ENCODE measurements at places on chromosomes 16 and 17.

DNA sequence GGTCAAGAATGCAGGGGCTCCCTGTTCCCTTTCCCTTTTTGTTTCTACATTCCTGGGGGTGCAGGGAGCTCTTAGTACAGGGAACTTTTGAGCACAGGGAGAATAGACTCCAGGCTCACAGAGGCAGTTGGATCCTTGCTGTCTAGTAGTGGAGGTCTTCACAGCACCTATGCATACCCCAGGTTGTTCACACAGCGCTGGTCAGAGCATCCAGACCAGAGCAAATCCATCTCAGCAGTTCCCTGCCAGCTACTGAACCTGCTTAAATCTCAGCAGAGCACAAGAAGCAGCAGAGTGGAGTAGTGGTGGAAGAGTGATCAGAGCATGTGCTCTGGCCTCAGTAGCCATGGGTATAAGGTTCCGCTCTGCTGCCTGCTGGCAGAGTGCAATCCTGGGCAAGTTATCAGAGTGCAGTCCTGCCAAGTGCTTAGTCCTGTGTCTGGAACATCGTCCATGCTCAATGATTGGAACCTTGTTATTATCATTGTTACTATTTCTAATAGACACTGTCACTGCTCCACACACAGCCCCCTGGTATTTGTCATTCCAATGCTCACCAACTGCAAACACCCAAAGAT lies 220.4 kb downstream of the CBLN1 start:
- DNase-seq = no peak

GRCh38 chr17:72117535-72118334 lies 3.1 kb upstream of the SOX9 start:
- no peak for DNase-seq

- no peak for DNase-seq
Observed at GRCh38 chr17:76046064-76046463, 19.0 kb upstream of the EVPL start.

- no peak for DNase-seq
Observed at GRCh38 chr16:12449795-12450194, 353.9 kb downstream of the CPPED1 start.

DNA sequence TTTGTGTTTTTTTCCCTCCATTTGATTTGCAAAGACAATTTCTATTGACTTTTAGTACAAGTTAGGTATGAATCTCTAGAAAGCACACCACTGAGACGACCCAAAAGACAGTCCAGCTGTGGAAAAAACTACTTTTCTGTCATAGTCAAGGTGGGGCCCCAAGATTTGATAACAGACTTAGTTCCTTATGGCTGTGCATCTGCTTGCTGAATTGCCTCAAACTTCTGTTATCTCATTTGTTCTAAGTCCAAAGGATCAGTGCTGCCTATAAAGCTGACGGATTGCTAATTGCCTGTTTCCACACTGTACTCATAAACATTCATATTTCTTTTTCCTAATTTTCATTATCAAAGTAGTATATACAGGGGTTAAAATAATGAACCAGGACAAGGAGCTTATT lies 180.8 kb downstream of the SPECC1 start:
- DNase-seq = no peak

- peak; percentile 90 for DNase-seq
Observed at GRCh38 chr17:65039336-65039988, 17.1 kb downstream of the GNA13 start.
